ENCODE measurements at places on chromosomes 7 and 10. TPM values are rescaled to one million over a fixed set of nuclear protein-coding genes. Genes with fewer than 3 reads are reported as not detected.

AMPH gene
- total RNA-seq, result 0.18 TPM

PTEN gene
- total RNA-seq, result 27.9 TPM

SH2D4B gene
- total RNA-seq, result not detected

STRIP2 gene
- 1.4 TPM for total RNA-seq

ENO4 gene
- not detected for total RNA-seq

ARL5B gene
- total RNA-seq, result 12.4 TPM

SPDYE6 gene
- not detected for total RNA-seq

DDC gene
- total RNA-seq, result not detected

FAM24B gene
- total RNA-seq, result not detected

NODAL gene
- not detected for total RNA-seq
